ENCODE measurements at places on chromosomes 11 and 22. TPM values are rescaled to one million over a fixed set of nuclear protein-coding genes. Genes with fewer than 3 reads are reported as not detected.

The TYR gene
- not detected for total RNA-seq

GRCh38 chr11:13924801-13925327 is 37.7 kb upstream of the SPON1 start:
- H3K36me3 ChIP-seq: no peaks in the 10 kb centered on the region
- no peak overlapping the region for H3K27ac ChIP-seq
- no peak for DNase-seq
- no peaks in the 10 kb centered on the region for H3K27me3 ChIP-seq
- peaks cover 12% of the 10 kb centered on the region for H3K4me1 ChIP-seq
- H3K4me3 ChIP-seq: no peak overlapping the region

DNA sequence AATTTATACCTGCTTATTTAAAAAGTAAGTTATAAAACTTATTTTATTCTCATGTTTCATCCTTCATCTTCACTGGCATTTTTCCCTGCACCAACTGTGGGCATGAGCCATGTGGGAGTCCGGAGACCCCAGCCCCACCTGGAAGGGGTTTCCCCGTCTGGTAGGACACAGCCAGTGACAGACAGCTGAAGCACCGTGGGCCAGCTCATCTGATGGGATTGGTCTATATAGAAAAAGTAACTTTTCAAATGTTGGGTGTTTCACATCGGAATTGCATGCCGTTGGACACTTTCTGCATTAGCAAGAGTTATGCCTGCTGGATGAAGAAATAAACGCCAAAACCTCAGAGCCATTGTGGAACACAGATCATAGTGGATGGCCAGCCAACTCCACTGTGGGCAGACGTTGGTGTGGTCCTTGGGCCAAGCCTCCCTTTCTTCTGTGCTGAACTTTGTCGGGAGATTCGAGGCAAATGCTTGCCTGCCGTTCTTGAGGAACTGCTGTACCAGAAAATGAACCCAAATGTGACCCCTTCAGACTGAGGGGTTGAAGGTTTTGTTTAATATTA is 1329.3 kb downstream of the TBC1D22A start:
- no peak overlapping the region for H3K4me3 ChIP-seq
- peaks cover 8% of the 10 kb centered on the region for H3K4me1 ChIP-seq
- H3K36me3 ChIP-seq: no peaks in the 10 kb centered on the region
- peaks cover 3% of the 10 kb centered on the region for H3K27me3 ChIP-seq

DNA sequence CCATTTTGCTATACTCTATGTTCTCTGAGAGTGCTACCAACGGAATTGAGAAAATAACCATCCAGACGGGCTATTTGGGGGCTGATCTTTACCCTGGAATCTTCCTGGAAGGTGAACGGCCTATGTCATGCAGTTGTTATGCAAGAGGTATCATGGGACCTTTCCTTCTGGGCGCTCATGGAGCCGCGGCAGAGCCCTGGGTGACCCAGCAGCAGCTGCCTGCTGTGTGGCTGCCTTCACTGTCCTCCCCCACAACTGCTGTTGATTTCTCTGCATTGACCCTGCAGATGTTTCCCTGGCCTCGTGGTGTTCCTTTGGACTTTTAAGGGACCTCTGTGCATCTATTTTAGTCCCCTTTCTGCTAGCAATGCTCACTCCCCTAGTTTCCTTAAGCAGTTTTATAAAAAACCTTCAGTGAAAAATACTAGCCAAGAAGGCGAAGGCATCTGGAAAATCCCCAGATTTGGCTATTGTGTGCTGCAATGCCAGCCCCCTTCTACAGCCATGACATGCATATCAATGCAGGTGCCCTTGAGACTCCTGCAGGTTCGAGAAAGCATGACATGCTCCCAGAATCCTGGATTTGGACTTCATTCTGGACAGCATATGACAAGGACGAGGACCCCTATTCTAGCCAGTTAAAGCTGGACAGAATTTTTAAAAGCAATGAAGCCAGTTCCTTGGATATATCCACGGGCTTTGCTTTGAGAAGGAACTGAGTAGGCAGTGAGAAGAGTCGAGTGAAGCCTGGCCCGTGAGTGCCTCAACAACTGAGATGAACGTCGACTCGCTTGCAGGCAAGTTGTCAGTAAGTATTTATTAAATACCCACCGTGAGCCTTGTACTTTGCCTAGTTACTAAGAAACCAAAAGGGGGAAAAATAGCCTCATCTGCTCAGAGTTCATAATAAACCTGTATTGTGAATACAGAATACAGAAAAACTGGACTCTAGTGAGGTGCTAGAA is at the start of gene SLC25A18:
TSS of gene SLC25A18 (plus strand) at position 593 of the 965 bp plus-strand sequence. CDS start 16,447 bp downstream, outside the sequence.
- H3K4me1 ChIP-seq: no peaks in the 10 kb centered on the region
- H3K36me3 ChIP-seq: no peaks in the 10 kb centered on the region
- peak within 1 kb of the TSS; percentile 8 for H3K4me3 ChIP-seq

Data from upper lobe of right lung (tissue), 1 donor.